AG08395 (cell line): ENCODE measurements at places on chromosomes 3 and 15.

DNA sequence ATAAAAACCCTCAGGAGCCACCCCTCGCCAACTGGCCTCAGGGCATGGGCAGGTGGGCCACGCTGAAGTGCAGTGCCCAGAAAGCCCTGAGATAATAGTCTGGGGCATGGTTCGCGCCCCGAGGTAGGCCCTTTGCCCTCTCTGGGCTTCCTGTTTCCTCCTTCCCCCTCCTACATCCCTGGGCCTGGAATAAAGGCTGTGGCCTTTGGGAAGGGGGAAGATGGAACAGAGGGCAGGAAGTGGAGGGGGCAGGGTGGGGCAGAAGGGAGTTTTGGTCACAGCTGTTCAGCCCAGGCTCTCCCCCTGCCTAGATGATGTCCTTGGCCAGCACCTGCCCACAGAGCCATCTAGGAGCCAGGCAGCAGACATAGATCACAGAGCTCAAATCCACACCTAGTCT is 11.3 kb downstream of the CSRNP1 start:
- no peak for DNase-seq

DNA sequence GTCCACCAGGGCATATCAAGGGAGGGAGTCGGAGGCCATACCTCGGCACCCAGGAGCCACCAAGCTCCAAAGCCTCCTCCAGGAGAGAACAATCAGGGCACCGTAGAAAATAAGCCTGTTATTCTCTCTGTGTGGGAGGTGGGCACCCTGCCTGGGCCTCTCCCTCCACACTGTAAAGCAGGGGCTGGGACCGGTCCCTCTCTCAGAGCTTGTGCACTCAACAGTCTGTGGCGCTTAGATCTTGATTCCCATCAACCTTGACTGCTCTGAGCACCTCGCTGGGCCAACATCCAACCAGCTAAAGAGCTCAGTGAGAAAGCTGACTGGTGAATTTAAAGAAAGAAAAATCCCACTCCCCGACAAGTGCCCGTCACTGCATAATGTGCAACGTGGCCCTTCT is 53.0 kb downstream of the PCSK6 start:
- no peak for DNase-seq

GRCh38 chr3:178971614-178972013 is 100.0 kb downstream of the ZMAT3 start:
- no peak for DNase-seq

- DNase-seq: no peak
Measured at GRCh38 chr3:94965867-94966475, 903.1 kb downstream of the NSUN3 start.

- DNase-seq: peak; percentile 95
Measured at GRCh38 chr15:73941044-73941443, 14.8 kb downstream of the LOXL1 start.

- no peak for DNase-seq
Measured at GRCh38 chr3:133746712-133747066, 496 bp downstream of the TF start.

GRCh38 chr3:180321534-180321933 is 280.4 kb upstream of the TTC14 start:
- DNase-seq: no peak

GRCh38 chr3:61889259-61889658 is 327.9 kb downstream of the PTPRG start:
- no peak for DNase-seq

- DNase-seq: no peak
Measured at GRCh38 chr3:176120507-176120906, 1076.8 kb downstream of the TBL1XR1 start.

GRCh38 chr3:155572085-155572484 is 172.8 kb downstream of the PLCH1 start:
- DNase-seq: peak; percentile 44

GRCh38 chr15:47136236-47136635 is 581.1 kb upstream of the SEMA6D start:
- DNase-seq: no peak

- DNase-seq: no peak
Measured at GRCh38 chr3:50591196-50591741, 20.3 kb downstream of the CISH start.

DNA sequence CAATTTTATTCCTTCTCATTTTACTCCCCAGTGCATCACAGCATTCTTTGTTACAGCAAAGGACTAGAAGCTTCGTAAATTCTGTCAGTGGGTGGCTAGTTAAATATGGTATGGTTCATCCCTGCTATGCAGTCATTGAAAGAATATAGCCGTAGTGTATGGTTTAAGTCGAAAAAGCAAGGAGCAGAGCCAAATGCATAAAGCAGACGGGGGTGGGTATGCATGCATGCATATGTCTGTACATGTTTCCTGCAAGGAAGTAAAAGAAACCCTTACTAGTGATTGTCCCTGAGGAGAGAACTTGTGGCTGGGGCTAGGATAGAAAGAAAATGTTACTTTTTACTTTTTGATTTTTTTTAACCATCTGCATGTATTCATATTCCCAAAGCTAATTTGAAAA is 19.9 kb downstream of the RBP2 start:
- DNase-seq: no peak

DNA sequence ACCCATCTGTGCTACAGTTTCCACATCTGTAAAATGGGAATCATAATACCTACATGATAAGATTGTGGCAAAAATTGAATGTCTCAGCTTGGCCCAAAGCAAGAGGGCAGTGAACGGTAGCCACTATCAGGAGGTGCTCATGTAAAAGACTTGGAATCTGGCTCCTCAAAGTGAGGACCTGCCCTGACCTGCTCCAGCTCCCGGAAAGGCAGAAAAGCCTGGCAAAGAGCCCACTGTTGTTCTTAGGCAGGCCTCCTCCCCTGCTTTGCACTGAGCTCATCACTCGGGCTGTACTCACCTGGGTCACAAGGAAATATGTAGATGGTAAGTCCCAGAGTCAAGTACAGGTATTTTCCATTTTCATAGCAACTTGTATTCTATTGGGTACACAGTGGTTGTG is 250.7 kb upstream of the TBL1XR1 start:
- no peak for DNase-seq

GRCh38 chr15:47206358-47206978 is 510.8 kb upstream of the SEMA6D start:
- no peak for DNase-seq

DNA sequence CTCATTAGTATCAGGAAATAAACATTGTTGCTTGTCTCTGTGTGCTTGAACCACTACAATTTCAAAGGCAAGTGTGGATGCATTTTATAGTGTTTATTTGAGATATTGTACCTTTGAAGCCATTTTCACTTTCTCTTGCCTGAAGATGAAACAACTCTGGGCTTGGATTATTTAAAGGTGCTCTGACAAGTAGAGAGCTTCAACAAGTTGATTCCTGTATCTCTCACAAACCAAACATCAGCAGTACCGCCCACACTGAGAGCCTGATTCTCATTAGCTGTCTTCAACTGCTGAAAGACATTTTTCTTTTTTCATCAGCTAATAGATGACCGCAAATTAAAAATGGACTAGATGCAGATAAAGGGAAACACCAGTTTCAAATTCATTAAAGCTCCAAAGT is 806 bp upstream of the CERS3 start:
- DNase-seq: no peak

DNA sequence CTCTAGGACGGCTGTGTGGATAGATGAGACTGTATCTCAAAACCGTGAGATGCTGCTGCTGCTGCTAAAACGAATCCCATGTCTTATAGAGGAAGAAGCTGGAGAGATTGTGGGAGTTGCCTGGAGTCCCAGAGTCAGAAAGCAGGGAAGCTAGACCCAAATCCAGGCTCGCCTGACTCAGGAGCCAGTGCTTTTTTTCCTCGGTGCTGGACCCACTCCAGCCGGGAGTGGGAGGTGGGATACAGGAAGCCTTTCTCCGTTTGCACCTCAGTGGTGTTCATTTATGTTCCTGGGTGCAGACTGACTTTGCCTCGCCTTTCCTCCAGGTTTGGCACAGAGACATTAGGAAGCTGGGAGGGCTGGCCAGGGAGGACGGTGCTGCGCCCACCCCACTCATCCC is 150.9 kb upstream of the LINGO1 start:
- DNase-seq: no peak

GRCh38 chr3:14403619-14404155 is 1.3 kb downstream of the SLC6A6 start:
- peak; percentile 43 for DNase-seq

DNA sequence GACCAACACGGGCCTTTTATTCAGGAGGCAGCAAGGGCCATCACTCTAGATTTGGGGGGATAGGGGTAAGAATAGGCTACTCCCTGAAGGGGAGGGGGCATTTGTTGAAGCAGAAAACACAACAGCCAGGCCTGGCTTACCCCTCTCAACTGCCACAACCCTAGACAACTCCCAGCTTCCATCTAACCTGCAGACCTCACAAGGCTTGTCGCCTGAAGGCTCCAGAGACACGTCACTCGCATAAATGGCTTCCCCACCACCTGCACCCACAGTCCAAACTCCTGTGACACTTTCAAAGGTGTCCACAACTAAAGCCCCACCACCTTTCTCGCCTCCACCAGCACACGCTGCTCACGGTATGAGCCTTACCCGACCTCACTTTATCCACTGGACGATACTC is 14.9 kb downstream of the POLG start:
- DNase-seq: no peak

DNA sequence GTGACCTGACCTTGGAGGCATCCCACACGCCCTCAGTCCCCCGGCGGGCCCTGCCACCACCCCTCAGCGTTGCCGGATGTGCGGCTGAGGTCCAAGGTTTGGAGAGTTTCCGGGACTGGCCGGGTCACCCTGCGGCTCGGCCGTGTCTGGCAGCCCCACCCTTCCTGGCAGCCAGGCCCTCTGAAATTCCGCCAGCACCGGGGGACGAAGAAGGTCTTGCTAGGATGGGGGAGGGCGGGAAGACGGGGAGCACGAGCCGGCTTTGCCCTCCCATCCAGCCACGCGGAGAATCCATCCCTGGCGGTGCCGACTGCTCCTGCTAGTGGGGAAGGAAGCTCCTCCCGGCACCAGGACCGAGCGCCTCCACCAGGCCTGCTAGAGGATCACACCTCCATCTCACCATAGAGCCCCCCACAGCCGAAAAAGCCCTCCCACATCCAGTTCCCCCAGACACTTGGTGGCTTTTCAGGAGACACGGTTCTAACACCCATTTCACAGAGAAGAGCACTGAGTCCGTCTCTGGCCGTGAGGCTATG is 81.5 kb downstream of the CPN2 start:
- DNase-seq: peak; percentile 58

DNA sequence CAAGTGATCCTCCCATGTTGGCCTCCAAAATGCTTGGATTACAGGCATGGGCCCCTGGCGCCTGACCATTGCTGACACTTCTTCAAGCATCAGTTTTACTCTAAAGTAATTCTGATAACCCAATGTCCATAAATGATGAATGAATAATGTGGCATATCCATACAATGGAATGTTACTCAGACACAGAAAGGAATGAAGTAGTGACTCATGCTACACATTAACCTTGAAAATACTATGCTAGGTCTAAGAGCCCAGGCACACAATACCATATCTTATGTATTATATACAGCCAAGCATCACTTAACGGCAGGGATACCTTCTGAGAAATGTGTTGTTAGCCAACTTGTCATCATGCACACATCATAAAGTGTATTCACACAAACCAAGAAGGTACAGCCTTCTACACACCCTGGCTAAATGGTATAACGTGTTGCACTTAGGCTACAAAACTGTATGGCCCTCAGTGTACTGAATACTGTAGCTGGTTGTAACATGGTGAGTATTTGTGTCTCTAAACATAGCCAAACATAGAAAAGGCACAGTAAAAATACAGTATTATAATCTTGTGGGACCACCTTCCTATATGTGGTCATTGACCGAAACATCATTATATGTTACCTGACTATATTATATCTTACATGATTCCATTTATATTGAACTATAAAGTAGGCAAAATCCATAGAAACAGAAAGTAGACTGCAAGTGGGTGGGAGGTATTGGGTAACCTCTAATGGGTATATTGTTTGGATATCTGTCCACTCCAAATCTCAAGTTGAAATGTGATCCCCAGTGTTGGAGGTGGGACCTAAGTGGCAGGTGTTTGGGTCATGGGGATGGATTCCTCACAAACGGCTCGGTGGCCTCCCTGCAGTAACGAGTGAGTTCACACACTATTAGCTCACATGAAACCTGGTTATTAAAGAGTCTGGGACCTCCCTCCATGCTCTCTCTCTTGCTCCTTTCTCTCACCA is 31.4 kb downstream of the MKRN2 start:
- DNase-seq: no peak

- no peak for DNase-seq
Measured at GRCh38 chr3:26099692-26100091, 309.8 kb downstream of the OXSM start.

DNA sequence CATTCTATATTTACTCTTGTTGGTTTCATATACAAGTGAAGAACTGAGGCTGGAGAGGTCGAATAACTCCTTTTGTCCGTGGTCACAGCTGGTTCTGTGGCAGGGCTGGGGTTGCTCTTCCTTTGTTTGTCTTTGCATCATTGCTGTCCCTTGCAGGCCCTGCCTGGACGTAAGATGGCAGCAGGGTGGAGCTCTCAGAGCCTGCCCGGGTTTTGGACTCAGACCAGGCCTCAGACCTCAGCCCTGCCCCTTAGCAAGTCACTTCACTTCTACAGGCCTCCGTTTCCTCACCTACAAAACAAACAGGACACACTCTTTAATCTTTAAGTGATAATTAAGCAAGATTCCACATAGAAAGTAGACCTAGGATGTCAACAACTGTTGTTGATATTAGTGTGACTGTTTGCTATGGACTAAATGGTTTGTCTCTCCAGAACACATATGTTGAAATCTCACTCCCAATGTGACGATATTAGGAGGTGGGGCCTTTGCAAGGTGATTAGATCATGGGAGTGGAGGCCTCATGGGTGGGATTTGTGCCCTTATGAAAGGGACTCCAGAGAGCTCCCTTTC is 65.6 kb upstream of the PLXNA1 start:
- DNase-seq: no peak

DNA sequence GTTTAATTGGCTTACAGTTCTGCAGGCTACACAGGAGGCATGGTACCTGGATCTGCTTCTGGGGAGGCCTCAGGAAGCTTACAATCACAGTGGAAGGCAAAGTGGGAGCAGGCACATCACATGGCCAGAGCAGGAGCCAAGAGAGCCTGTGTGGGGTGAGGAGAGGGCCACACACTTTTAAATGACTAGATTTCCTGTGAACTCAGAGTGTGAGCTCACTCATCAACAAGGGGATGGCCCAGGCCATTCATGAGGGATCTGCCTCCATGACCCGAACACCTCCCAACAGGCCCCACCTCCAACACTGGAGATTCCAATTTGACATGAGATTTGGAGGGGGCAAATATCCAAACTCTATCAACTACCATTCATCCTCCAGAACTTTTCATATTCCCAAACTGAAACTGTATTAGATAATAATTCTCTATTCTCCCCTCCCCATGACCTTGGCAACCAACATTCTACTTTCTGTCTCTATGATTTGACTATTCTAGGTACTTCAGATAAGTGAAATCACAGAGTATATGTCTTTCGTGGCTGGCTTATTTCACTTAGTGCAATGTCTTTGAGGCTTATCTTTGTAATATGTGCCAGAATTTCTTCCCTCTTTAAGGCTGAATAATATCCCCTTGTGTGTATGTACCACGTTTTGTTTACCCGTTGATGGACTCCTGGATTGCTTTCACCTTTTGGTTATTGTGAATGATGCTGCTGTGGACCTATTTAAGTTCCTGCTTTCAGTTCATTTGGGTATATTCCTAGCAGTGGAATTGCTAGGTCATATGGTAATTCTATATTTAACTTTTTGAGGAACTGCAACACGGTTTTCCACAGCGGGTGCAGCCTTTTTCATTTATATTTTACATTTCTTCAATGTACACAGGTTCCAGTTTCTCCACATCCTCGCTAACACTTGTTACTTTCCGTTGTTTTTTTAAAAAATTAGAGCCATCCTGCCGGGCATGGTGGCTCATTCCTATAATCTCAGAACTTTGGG is 43.8 kb downstream of the TKT start:
- DNase-seq: no peak
